ENCODE measurements at places on chromosomes 2 and 18.

DNA sequence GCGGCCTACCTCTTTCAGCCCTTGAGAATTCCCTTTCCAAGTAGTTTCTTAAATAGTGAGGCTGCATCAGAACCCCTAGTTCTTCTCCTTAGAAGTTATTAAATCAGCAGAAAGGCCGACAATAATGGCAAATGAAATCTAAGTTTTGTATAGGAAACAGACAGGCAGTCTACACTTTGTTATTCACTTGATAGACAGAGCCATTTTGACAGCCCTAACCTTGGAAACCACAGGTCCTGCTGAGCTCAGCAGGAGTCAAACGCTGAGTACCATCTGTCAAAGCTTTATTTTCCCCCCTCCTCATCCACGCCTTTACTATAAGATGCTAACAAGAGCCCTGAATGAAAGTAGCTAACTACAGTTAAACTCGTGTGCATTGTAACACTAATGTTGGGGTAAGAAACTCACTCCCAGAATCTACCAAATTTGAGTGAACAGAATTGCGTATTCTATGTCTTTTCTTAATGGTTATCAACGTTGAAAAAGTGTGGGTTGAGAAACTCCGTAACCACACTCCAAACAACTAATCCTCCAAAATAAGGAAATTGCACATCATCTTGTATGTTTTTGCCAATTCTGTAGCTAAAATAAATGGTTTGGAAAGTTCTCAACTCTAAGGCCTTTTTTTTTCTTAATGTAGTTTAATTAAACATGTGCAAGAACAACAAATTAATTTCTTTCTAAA is 90.6 kb upstream of the EFEMP1 start:
- no peak for DNase-seq

DNA sequence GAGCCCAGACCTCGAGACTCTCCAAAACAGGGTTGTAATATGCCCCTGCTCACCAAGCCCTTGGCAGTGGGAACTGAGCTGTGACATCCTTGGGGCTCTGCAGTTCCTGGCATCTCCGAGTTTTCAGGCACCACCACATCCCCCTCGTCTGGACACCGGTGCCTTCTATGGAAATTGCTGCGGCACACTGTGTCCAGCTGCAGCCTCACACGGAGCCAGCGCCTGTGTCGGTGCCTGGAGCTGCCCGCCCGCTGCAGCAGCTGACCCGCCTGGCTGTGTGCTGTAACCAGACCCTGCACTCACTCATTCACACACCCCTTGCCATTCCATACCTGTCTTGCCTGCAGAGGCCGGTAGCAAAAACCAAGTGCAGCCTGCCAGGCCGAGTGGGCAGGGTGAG is 11.8 kb downstream of the IWS1 start:
- DNase-seq = no peak

DNA sequence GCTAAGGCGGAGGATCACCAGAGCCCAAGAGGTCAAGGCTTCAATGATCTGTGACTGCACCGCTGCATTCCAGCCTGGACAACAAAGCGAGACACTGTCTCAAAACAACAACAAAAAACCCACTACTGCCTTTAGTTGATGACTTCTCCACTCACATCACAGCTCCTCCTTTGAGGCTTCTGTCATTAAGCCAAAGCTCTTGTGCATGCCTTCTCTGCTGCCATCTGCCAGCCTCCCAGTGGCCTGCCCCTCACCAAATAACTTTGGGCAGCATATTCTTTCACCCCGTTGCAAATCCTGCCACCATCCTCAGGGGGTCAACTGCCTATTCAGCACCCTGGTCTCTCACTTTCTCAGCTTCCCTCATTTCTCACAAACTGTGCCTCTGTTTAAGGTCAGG is 27.5 kb downstream of the OSBPL1A start:
- DNase-seq = no peak

DNA sequence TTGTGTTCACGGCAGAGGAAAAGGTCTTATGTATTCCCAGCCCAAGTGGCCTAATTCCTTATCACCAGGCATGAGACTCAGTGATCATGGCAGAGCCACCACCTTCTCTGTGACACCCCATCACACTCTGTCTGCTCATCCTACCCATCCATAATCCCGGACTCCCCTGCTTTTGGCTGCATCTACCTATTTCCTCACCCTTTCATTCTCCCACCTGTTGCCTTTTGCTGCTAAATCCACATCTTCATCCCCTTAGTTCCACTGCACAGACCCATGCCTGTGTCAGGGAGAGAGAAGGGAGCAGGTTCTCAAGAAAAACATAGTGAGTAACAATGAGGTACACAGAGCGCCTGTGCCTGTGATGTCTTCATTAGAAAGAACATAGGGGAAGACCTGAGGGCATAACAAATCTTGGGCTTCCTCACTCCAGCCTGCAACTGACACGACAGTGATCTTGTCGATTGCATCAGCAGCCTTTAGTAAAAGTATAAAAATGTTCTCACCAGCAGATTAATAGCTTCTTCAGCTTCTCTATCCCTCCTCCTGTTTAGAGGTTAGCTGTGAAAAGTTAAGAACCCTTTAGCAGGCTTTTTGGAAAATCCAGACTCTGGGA is 246.5 kb upstream of the SPRED2 start:
- no peak for DNase-seq

- DNase-seq = no peak
Measured at GRCh38 chr2:186918495-186918894, 69.5 kb upstream of the ZSWIM2 start.

GRCh38 chr2:123366239-123366837 is 658.7 kb upstream of the CNTNAP5 start:
- no peak for DNase-seq

DNA sequence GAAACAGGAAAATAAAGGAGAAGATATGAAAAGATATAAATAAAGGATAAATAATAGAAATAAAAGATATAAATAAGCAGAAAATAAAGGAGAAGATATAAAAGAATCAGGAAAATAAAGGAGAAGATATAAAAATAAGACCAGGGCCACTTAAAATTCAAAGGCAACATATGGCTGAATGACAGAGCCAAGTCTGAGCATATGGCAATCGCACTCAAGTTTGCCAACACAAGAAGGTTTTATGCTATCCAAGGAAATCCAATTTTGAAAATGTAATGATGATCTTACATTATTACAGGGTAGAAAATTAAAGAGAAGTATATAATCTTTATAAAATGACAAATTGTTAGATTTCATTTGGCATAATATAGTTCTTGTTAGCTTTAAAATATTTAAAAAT is 33.6 kb downstream of the USP40 start:
- DNase-seq = no peak

GRCh38 chr2:160517731-160518130 is 24.1 kb upstream of the RBMS1 start:
- no peak for DNase-seq

DNA sequence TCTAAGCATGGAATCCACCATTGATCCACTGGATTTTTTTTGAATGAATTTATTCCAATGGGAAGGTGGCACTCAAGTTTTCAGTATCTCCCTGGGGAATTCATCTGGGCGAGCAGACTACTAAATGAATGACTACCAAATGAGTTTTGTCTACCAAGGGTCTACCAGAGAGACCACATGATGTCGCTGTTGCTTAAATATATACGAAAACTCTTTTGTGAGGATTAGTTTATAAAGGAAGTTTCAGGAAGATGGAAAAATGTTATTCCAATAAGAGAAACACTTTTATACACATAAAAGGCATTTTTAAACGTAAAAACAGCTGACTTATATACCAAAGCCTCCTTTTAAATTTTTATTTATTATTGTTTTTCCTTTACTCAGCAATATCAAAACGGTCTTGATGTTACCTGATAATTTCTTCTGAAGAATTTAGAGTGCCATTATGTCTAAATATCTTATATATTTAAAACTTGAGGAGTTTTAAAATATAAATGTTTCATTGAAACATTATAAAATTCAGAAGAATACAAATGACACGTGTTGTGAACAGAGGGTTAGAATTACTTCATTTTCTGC is 139.7 kb downstream of the HRH4 start:
- no peak for DNase-seq

DNA sequence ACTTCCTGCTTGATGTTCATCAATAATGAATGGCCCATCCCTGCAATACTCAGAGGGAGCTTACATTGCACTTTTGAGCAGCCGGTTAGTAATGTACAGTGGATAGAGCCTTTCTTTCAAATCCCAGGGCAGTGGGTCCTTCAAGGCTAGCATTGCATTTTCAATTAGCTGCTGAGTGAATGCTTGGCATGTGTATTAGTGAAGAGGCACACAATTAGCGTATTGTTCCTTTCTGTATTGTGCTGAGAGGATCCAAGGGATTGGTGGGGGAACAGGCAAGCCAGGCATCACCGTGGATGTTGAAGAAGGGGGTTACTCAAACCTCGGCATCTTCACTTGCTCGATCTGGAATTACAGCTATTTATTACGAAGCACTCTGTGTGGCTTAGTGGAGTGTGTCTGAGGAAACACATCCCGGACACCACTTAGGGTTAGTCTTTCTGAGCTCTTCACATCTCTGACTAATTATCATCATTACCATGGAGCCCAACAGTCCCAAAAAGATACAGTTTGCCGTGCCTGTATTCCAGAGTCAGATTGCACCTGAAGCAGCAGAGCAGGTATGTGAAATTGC is at the start of gene PPP1R1C:
PPP1R1C (plus strand) TSS at position 222 of the 574 bp plus-strand sequence; CDS start at position 480, 258 bp downstream.
- no peak for DNase-seq

DNA sequence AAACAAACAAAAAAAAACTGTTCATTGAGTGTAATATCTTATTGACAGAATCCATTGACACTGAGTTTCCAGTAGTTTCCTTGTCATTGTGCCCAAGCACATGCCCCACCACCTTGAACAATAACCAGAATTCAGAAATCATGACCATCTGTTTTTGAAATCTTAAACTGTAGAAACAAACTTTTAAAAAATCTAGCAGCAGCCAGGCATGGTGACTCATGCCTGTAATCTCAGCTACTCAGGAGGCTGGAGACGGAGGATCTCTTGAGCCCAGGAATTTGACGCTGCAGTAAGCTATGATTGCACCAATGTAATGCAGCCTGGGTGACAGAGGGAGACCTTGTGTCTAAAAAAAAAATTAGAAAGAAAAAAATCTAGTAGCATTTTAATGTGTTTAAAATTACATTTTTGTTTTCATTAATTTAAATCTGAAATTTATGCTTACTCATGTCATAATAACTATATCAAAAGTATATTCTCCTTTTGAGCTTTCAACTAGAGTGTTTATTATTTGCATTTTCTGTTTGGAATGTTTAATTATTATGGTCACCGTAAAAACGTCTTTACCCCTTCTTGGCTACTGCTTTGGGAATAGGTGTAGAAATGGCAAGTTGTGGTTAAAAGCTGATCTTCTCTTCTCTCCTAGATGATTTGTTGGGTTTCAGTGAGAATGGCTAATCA is 25.2 kb upstream of the STON1 start:
- no peak for DNase-seq

- DNase-seq = no peak
Measured at GRCh38 chr18:54777118-54777791, 51.0 kb upstream of the RAB27B start.

- no peak for DNase-seq
Measured at GRCh38 chr2:165803123-165803760, 9.2 kb upstream of the GALNT3 start.

- DNase-seq = no peak
Measured at GRCh38 chr18:7940971-7941370, 373.9 kb downstream of the PTPRM start.

DNA sequence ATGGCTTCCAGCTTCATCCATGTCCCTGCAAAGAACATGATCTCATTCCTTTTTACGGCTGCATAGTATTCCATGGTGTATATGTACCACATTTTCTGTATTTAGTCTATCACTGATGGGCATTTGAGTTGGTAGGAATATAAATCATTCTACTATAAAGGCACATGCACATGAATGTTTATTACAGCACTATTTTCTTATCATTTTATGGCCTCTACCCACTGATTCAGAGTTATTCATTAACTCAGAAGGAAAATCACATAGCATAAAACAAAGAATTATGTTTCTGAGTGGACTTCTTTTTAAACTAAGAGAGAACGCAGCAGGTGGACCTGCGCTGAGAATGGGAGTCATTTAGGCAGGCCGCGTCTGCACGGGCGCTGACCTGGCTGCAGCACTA is 619.6 kb downstream of the FBXO15 start:
- no peak for DNase-seq

GRCh38 chr2:96207073-96207773 is 1.4 kb downstream of the STARD7 start:
- no peak for DNase-seq

GRCh38 chr2:134499307-134499926 is 219.4 kb downstream of the TMEM163 start:
- no peak for DNase-seq

DNA sequence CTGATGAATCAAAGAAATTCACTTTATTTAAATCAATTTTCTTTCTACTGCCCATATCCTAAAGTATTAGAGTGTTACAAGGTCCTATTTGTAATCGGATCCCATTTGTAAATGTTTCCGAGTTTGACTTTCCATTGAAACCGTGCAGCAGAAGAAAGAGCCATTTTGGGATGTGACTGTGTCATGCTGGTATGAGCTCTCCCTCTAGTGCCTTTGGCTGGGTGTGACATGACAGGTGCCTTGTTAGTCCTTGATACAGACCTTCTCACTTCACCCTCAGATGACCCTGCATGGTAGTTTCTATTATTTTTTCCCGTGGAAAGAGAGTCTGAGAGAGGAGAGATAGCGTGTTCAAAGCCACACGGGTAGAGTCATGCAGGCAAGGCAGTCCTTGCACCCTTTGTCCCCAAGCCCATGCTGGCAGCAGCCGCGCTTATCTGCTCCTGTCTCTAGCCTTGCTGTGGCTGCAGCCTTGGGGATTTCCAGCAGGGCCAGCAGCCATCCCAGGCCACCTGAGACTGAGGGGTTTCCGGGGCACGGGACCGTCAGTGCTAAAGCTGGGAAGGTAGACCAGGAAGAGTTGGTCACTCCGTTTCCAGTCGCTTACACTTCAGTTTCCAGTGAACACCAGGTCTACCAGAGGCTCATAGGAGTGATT is 21.4 kb downstream of the CHMP1B start:
- DNase-seq = no peak

GRCh38 chr2:112184121-112184520 is 45.9 kb downstream of the FBLN7 start:
- no peak for DNase-seq

- no peak for DNase-seq
Measured at GRCh38 chr2:109719871-109720270, 74.2 kb upstream of the RGPD5 start.

DNA sequence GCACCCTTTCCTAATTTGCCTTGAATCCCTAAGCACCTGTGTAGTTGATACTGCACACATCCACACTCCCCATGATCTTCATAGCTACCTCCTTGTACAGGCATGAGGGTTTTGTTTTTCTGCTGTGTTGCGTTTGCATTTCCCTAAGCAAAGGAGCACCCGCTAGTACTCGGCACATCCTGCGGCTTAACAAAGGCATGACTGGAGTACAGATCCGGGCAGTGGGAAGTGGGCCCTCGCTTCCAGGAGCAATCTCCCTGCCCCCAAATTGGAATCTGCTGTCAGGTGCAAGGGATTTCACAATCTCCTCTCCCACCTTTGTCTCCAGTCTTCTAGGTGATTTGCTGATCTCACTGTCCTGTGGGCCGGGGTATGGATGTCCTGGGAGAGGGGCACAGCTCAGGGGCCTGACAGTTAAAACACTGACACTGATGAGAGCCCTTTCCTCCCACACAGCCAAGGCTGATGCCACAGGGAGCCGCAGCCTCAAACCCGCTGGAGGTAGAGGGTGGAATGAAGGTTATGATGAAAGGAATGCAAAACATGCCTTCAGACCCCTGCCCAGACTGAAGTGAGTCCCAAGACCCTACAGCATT is 98.7 kb upstream of the THOC1 start:
- DNase-seq = no peak

Data from esophagus squamous epithelium (tissue), 5 donors.